Erythroblast (primary cell): ENCODE measurements at places on chromosomes 3 and 15.

- DNase-seq = no peak
Measured at GRCh38 chr3:196803891-196804468, 63.7 kb upstream of the SENP5 start.

DNA sequence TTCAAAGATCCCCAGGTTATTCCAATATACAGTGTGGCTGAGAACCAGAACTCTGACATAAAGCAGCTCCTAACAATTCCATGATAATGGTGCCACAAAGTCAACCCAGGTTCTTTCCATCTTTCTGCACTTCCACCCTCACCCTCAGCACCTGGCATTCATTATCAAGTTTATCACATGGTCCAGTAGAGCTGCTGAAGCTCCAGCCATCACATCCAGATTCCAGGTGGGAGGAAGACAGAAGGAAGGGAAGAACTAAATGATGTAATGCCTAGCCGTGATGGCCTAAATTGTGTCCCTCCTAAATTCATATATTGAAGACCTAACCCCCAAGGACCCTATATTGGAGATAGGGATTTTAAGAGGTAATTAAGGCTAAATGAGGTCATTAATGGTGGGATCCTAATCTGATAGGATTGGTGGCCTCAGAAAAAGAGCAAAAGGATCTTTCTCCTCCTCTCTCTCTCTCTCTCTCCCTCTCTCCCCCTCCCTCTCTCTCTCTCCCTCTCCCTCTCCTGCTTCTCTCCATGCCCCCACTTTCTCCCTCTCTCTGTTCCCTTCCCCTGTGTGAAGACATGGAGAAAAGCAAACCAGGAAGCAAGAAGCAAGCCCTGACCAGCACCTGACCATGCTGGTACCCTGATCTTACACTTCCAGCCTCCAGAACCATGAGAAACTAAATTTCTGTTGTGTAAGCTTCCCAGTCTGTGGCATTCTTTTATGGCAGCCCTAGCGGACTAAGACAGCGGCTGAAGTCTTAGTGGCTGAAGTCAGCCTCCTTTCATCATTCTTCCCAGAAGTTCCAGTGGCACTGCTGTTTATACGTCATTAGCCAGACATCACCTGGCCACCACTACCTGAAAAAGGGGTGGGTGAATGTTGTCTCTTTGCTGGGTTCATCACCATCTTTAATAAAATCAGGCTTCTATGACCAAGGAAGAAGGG, 369.7 kb upstream of the PROK2 start:
- DNase-seq = no peak

DNA sequence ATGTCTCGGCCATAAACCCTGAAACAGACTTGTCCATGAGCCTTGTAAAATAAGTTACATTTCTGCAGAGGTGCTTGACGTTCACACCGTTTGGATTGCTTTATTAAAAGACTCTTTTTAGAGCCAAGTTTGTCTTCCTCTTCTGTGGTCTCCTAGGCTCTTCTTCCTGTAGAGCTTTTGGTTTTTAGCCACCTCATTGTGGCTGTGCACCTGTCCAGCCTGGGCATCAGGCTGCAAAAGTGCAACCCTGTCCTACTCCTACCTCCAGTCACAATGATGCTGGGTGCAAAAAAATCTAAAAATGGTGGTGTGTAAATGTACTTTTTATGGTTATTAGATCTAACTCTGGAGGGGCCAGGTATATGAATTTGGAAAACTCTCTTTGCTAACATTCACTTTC, 2.8 kb upstream of the RIOX2 start:
- DNase-seq = no peak

DNA sequence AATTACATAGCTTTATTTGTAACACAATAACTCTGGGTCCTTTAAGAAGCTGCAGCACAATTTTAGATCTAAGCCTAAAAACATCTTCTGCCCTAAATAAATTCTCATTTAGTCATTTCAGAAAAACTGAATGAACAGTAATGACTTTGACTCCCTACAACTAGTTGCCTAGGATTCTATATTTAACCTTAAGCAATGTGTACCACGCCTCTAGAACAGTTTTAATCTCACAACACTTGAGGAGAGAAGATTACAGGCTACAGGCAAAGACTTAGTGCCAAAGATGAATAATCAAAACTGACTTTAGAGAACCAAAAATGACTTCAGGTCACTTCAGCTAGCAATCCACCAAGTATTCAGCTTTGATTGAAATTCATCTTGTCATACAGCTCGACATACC, 192.8 kb downstream of the ULK4 start:
- DNase-seq = no peak

DNA sequence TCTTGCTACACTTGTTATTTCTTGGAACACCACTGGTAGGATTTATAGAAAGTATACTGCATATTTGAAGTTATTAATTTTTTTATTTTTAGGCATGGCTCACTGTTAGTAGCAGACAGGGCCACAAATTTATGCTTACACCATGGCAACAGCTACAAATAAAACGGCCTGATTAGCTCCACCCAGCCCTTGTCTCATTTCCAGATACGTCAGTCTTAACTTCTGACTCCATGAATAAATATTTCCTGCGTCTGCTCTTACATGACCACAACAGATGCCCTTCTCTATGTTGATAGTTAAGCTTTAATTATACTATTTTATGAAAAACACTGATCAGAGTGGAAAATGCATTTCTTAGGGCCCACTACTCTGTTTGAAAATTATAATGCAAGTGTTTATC, 62.3 kb upstream of the CPOX start:
- DNase-seq = no peak

- DNase-seq = no peak
Measured at GRCh38 chr3:23319366-23320312, 116.5 kb downstream of the UBE2E2 start.

DNA sequence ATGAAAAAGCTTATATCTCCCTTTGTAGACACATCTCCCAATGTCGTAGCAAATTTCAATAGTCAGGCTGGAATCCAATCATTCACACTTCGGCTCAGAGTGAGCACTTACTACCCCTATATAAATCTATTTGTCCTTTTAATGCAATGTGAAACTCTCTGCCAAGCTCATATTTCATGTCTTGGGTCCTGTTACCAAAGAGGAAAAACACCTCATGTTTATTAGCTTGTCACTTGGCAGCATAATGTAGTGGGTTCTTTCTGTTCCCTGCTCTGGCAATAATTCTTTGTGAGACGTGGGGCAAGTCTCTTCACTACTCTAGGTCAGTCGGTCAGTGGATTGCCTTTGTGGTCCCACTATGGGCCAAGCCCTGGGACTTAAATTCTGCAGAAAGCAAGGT, 107.1 kb downstream of the SRGAP3 start:
- DNase-seq = no peak

DNA sequence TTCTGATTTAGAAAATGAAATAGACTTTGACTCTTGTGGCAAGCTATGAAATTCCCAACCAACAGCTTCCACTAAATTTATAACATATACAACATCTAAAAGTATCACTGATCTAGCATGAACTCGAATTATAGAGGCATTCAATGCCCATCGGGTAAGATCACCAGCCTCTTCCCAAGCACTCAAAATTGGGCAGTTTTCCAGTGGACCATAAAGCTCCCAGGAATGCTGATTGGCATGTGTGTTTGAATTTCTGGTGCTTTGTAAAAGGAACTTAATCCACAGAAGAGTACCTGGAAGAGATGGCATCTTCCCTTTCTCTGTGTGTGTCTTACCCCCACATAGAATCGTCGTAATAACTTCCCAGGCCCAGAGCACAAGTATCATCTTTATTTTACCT, 10.0 kb downstream of the LRTM1 start:
- DNase-seq = no peak

DNA sequence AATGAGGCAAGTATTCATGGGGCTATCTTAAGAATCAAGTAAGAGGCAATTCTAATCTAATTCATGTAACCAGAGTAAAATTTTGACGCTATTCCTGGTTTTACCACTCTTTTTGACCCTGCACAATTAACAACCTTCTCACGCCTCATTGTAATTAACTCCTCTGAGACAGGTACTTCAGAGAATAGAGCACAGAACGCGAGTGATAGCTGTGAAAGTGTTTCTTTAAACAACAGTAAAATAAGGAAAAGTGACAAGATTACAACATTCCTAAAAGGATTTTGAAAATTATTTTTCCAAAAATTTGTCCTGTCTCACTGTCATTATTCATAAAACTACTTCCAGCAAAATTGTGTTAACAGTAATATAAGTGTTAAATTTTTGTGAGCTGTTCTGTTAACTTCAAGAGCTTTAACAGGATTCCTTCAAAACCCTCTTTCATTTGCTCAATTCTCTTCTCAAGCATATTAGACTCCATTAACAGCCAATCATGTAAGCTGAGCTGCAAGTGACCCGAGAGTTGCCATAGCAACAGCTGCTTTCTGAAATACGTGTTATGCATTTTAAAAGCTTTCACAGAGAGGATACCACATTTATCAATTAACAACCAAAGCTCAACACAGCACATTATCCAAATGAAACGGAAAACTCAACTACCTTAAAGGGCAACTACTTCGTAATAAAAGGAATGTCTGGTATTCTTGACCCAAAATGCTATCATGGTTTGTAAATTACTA, 93.1 kb downstream of the STAG1 start:
- DNase-seq = no peak

DNA sequence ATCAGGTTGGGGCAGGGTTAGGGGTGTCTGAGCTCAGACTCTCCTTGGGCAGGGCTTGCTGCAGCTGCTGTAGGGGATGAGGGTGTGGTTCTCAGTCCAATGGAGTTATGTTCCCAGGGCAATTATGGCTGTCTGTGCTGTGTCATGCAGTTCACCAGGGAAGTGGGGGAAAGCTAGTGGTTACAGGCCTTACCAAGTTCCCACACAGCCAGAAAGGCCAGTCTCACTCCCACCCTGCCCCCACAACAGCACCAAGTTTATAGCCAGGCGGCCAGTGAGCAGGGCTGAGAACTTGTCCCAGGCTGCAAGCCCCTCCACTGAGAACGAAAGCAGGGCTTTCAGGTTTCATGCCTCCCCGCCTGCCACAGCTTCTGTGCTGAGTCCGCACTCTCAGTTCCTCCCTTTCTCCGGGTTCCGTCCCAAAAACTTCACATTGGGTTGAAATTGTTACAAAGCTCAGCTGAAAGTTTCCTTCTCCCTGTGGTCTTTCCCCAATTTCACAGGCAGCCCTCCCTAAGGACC, 19.6 kb upstream of the CPOX start:
- no peak for DNase-seq

GRCh38 chr3:42547401-42547945, 34.3 kb downstream of the SEC22C start:
- DNase-seq = peak; percentile 79

- no peak for DNase-seq
Measured at GRCh38 chr15:60800299-60801072, 321.5 kb upstream of the ICE2 start.

GRCh38 chr3:64824394-64824909, 136.7 kb upstream of the ADAMTS9 start:
- no peak for DNase-seq

DNA sequence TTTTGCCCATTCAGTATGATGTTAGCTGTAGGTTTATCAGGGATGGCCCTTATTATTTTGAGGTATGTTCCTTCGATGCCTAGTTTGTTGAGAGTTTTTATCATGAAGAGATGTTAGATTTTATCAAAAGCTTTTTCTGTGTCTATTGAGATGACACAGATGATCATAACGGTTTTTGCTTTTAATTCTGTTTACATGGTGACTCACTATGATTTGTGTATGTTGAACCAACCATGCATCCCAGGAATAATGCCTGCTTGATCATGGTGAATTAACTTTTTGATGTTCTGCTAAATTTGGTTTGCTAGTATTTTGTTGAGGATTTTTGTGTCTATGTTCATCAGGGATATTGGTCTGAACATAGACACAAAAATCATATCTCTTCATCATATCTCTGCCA, 8.3 kb downstream of the GPR156 start:
- no peak for DNase-seq

DNA sequence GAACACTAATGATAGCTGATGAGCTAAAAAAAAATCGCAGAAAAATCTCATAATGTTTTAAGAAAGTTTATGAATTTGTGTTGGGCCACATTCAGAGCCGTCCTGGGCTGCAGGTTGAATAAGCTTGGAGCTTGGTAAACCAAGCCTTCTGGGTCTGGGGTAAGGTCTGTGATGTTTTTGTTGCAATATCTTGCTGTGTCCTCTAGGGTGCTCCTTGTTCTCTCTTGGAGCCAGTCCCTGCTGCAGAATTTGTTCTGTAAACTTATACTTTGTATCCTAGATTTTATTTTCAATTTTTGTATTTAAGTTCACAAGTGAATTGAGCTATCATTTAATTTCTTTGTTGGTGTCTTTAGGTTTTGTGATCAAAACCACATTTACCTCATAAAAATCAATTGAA, 143.7 kb downstream of the NR1D2 start:
- DNase-seq = peak; percentile 4

- peak; percentile 86 for DNase-seq
Measured at GRCh38 chr3:150407051-150407807, 869 bp upstream of the TSC22D2 start.

DNA sequence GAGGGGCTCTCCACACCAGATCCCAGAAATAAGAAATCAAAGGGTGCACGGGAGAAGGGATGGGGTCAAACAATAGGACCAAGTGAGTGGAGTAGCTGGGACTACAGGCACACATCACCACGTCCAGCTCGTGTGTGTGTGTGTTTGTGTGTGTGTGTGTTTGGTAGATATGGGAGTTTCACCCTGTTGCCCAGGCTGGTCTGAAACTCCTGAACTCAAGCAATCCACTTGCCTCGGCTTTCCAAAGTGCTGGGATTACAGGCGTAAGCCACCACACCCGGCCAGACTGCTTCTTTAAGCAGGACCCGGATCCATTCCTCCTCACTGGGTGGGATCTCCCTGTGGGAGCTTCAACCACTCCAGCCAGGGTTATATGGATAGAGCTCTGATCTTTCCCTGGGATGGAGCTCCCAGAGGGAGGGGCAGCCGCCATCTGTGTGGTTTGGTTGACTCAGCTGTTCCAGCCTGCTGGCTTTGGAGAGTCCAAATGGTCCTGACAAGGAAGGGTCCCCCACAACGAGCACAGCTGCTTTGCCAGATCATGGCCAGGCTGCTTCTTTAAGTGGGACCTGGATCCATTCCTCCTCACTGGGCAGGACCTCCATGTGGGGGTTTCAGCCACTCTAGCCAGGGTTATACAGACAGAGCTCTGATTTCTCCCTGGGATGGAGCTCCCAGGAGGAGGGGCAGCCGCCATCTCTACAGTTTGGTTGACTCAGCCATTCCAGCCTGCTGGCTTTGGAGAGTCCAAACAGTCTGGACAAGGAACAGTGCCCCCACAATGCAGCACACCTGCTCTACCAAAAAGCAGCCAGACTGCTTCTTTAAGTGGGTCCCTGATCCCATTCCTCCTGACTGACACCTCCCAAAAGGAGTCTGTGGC, 9.1 kb upstream of the AVEN start:
- no peak for DNase-seq

DNA sequence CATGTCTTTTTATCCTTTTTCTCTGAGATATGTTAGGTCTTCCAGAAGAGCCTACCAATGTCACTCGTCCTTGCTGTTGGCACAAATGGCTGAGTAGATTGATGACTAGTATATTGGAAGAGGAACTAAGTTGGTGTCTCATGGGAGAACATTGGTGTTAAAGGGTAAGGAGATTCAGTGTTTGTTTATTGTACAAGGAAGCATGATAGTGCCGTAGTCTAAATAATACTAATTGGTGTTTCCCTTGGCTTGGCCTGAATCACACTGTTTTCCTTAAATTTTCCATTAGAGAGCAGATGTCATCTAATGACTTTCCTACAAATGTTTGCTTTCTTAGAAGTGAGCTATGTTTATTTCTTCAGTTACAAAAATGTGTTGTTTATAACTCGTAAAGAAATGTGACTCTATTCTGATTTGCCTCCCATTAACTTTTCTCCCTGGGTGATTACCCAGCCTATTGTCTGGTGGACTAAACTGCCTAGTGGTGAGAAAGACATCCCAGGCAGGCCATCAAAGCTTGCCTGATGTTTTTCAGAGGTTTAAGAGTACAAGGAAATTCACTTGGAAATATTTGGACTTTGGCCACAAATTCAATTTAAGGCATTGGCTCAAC, 28.7 kb downstream of the ADAMTSL3 start:
- DNase-seq = no peak
